ENCODE measurements at places on chromosomes 12 and 14.

DNA sequence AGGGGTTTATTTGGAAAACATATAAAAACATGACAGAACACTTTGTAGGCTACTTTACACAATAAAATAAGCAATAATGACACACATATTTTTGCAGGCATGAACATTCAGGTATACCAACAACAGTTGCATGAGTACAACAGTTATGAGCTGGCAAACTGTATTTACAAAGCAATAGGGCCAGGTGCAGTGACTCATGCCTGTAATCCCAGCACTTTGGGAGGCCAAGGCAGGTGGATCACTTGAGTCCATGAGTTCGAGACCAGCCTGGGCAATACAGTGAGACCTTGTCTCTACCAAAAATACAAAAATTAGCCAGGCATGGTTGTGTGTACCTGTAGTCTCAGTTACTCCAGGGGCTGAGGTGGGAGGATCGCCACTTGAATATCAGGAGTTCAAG is 101.1 kb downstream of the BMP4 start:
- no peak for DNase-seq

GRCh38 chr12:22624870-22625761 is at the start of gene ETNK1:
ETNK1 (plus strand) TSS chr12:22625171; CDS start chr12:22625431, 260 bp downstream.
- DNase-seq: peak; percentile 97

DNA sequence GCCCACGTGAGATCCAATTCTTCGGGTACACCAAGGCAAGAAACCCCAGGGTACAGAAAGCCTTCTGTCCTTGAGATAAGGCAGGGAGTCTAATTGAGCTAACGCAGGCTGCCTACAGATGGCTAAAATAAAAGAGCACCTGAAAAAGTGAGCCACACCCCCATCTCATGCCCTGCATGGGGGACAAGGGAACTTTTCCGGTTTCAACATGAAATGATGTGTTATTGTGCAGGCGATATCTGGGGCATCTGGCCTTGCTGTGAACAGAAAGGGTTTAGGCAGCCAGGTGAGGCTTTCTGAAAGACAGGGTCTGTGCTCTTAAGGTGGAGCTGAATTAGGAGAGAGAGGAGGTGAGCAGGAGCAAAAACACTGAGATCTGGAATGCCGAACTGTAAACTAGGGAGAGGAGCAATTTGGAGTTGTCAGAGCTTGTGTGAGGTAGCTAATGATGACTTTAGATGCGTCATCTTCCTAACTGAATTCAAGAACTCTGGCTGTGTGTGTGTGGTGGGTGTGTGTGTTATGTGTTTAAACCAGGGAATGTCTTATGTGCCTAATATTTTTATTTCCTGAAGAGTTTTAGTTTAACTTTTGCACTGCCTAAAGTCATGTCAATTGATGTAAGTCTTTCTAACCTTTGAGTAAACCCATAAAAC is 20.1 kb upstream of the LDHB start:
- no peak for DNase-seq

DNA sequence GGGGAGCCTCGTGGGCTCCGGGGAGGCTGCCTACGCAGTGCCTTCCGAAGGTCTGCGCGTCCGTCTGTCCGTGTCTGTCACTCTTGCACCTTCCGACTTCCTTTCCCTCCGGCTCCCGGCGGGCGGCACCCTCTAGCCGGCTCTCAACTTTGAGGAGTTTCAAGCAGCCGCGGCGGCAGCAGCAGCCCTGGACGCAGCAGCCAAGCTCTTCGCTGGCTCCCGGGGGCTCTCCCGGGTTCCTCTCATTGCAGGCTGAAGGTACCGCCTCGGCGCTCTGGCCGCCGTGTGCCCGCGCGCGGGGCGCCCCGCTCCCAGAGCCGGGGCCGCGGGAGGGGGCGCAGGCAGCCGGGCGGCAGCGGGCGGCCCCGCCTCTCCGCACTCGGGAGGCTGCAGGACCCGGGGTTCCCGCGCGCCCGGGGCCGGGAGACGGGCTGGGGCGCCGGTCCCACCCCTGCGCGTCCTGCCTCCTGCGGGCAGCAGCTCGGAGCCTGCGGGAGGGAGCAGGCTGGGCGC is at the start of the genes AMIGO2 and PCED1B:
TSS of gene AMIGO2 (minus strand) at position 492 of the 513 bp plus-strand sequence. CDS start 957 bp downstream, outside the sequence.
TSS of gene PCED1B (plus strand) at position 154 of the 513 bp plus-strand sequence. CDS start 155,443 bp downstream, outside the sequence.
- DNase-seq: peak; percentile 47

- DNase-seq: no peak
These were observed 13.9 kb downstream of the ANKRD9 start for GRCh38 chr14:102495491-102496330.

DNA sequence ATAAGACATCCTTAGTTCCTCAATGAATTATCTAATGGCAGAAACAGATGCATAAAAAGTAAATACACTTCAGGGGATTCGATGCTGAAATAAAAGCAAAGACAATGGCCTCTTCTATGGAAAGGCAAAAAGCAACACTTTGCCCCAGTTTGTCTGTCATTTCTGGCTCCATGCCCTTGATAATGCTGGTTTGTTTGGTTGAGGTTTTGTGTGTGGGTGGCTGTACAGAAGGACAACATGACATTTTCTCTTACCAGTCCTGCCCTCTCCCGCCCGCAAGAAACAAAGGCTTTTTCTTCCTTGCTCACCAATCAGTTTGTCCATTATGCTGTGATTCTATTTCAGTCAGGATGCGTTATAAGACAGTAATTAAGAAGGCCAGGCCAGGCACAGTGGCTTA is 18.1 kb upstream of the WDR89 start:
- no peak for DNase-seq

DNA sequence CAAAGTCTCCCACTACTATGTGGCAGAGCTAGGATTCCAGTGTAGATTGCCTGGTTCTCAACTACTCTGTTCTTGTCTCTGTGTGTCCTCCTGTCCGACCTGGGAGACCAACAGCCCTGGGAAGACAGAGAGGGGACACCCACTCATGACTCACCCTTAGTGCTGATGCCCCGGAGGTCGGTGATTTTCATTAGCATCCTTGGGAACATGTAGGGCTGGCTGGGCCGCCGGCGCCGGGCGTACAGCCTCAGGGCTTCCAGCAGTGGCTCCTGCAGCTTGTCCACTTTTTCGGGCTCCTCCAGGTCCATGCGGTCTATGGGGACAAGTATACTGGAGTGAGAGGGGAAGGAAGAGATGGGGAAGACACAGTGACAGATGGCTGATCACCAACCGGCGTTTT is 5.9 kb upstream of the ITGB7 start:
- no peak for DNase-seq
